ENCODE measurements at places on chromosomes 5 and 9.

GRCh38 chr9:88530051-88530450 lies 4.9 kb upstream of the NXNL2 start:
- DNase-seq, result no peak

- no peak for DNase-seq
Observed at GRCh38 chr5:110458313-110458712, 268.2 kb downstream of the TMEM232 start.

- no peak for DNase-seq
Observed at GRCh38 chr9:90903766-90904424, 102.3 kb downstream of the SYK start.

DNA sequence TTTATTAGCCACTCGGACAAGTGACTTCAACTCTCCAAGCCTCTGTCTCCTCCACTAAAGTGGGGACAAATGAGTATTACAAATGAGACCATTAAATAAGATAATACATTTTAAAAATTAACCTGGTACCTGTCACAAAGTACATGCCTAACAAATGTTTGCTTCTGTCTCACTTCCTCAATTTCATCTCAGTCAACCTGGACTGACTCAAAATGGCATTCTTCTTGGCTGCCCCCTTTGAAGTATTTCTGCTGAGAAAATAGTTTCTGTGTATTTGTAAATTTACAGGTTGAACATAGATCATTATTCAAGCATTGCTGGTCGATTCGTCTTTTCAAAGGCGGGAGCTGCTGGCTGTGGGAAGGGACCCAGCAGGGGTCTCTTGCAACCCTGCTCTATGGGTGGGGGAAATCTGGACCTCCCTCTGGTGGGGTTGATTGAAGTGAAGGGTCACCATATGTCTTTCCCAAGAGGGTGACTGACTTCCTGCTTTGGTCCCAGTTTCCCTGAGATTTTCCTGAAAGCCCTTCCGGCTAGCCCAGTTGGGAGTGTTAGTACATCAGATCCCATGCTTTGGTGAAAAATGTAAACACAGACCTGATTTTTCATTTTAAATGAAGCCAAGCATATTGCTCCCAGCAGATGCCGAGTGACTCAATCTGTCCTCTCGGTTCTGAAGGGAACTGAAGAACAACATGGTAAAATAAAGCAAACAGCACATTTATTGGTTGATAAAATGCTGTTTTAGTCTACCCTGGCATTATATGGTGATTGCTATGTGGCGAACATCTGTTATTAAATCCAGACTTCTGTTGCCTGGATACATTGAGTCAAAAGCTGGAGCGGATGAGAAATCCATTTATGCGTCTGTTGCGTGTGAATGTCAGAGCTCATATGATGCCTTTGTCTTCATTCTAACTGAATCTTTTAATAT lies 73.0 kb downstream of the KCNIP1 start:
- DNase-seq, result no peak

DNA sequence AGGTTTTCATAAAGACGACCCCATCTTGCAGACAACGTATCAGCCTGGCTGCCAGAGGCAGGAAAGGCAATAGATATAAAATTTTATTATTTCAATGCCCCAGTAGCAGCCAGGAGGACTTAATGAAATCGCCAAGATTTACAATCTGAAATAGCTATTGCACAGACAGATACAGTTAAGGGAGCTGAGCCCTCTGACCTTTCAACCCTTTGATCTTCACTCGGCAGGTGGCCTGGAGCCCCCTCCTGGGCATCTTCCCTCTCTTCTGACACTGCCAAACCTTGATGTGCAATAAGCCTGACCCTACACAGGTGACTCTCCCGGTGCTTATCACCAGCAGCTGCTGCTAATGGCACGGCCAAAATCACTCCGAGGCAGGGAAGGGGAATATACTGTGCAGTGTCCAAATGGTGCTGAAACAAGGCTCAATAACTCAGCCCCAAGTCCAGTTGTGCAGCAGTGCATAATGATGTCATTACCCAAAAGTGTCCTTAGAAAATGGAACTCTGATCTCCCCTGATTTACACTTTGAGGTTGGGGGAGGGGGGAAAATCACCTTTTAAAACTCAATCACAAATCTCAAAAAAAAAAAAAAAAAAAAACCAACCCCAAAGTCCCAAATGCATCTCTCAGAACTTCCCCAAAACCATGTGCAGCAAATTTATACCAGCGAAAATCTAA lies 242.0 kb downstream of the CRB2 start:
- DNase-seq, result no peak

GRCh38 chr5:130514984-130515690 lies 610.9 kb downstream of the CHSY3 start:
- no peak for DNase-seq

- DNase-seq, result no peak
Observed at GRCh38 chr5:60207040-60207439, 313.5 kb upstream of the PDE4D start.

DNA sequence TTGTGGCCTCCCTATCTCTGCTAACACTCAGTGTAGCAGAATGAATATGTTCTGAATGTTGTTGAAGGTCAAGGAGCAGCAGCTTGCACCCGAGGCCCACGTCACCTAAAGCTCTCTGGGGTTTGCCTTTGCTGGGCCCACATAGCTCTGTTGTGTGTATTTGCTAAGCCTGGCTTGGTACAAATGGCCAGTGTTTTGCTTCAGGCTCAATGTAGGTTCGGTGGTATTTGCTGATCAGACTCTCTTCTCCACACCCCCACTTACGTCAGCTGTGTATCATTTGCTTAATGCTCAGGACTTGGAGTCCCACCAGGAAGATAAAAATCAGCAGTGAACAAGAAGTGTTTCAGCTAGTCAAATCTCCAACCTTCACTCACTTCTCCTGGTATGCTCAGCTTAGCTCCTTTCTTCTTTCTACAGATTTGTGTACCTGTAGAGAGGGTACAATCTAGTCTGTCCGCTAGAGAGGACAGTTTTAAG lies 4.8 kb upstream of the RFESD start:
- no peak for DNase-seq

- no peak for DNase-seq
Observed at GRCh38 chr5:17340379-17340778, 122.9 kb downstream of the BASP1 start.

- no peak for DNase-seq
Observed at GRCh38 chr9:133687856-133688761, 50.0 kb downstream of the SARDH start.

- no peak for DNase-seq
Observed at GRCh38 chr5:179766726-179767455, 26.9 kb upstream of the LTC4S start.

DNA sequence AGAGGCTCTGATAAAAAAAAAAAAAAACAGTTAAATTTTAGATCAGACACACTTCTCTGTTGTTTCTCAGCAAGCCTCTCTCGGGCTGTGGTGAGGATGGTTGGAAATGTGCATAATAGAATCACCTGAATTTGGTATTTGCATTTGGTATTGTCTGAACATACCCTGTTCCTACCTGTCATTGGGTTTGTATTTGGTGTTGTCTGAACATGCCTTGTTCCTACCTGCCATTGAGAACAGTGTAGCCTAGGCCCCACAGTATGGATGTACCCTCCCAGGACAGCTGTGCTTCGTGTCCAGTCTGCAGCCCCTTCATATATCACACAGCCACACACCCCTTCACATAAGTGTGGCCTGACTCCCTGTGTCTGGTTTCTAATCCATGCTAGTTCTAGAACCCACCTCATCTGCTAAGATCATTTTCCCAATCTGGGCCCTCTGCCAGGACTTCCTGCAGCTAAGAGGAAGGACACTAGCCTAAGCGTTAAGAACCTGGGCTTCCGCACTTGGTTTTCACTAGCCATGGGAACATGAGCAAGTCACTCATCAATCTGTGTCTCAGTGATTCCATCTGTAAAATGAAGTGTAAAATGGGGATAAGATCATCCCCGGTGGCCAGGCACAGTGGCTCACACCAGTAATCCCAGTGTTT lies 49.2 kb downstream of the ITGA2 start:
- no peak for DNase-seq

GRCh38 chr5:153517241-153517611 lies 26.8 kb downstream of the GRIA1 start:
- no peak for DNase-seq

GRCh38 chr9:13570068-13570974 lies 290.8 kb upstream of the MPDZ start:
- DNase-seq, result no peak

DNA sequence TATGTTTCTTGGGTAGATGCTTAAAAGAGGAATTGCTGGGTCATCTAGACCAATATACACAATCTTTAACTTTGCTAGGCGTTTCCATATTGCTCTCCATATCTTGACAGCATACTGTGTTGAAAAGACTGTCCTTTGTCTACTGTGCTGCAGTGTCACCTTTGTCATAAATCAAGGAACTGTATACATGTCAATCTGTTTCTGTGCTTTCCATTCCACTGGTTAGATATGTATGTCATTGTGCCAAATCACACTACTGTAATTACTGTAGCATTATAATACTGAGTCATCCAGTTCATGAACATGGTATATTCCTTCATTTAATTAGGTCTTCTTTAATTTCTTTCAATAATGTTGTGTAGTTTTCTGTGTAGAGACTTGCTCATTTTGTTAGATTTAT lies 149.7 kb upstream of the RASGRF2 start:
- no peak for DNase-seq

GRCh38 chr9:34430843-34431437 lies 27.4 kb downstream of the FAM219A start:
- DNase-seq, result no peak

GRCh38 chr5:14706615-14707021 lies 42.1 kb downstream of the OTULIN start:
- DNase-seq, result no peak

- no peak for DNase-seq
Observed at GRCh38 chr5:157214861-157215513, 34.3 kb downstream of the ITK start.

DNA sequence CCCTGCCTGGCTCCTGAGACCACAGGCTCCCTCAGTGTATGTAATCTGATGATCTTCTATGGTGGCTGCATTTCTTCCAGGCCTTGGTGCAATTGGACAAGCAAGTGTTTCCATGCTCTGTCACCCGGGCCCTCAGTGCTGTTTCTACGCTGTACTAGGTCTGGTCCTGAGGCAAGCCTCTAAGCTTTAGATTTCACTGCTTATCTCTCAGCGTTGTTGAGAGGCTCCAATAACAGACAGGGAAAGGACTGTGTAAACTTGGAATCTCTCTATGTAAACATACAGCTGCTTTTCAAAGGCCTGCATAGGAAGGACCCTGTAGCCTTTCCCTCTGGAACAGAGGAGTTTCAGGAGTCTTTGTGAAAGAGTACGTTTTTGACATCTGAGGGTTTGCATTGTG lies 38.6 kb upstream of the NFIB start:
- DNase-seq, result no peak

GRCh38 chr5:135375040-135375793 lies 23.8 kb downstream of the MACROH2A1 start:
- DNase-seq, result no peak

- no peak for DNase-seq
Observed at GRCh38 chr5:127486471-127486870, 31.0 kb upstream of the PRRC1 start.

DNA sequence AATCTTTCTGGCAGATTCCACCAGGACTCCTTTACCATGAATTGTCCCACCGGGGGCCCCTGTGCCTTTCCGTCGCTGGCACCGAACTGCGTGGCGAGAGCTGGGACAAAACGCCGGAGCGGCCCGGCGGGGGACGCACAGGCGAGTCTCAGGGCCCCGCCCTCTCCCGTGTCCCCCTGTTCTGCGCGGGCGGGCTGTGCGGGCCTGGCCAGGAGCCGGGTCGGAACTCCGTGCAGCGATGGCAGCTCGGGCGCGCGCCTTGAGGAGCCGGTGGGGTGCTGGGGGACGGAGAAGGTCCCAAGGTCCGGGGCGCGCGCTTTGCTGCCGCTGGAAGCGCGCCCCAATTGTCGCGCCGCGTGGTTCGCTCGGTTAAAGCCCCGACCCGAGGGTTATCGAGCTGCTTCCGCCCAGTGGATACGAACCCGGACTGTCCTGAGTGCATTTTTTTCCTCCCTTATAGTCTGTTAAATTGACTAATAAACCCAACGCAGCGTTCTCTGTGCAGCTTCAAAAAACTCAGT lies 125.3 kb downstream of the TMEM174 start:
- DNase-seq, result no peak

DNA sequence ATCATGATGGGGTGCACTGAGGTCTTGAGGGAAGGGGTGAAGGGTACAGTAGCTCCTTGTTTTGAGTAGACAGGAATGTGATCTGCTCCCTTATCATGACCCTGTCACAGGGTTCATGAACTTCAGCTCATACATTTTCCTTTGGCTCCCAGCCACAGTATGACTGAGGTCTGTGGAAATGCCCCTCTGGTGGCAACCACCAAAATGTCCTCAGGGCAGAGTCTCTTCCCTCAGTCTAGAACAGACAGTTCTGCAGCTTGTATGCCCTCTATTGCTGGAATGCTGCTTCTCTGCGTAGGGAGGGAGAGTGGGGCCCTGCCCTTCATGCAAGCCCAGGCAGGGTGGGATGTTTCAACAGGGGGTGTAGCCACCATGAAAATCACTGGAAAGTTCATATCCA lies 53.8 kb upstream of the SNCAIP start:
- DNase-seq, result no peak

DNA sequence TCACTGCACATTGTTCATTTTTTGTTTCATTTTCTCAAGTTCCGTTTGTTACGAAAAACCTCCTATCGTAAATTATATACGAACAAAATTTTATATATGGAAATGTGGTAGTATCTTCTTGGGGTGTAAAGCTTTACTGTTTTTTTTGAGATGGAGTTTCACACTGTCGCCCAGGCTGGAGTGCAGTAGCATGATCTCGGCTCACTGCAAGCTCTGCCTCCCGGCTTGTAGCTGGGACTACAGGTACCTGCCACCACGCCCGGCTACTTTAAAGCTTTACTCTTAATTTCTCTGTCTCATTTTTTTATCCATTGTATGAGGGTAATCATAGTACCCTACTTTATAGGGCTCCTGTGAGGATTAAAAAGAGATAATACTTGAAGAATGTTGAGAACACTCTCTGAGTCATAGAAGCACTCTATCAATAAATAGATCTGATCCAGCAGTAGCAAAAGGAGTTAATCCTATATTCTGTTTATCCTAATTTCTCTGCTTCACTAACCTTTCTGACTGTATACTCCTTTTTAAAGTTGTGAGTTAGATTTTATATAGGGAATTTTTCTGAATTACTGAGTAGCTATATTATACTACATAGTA lies 5.6 kb upstream of the LRRC70 start:
- DNase-seq, result no peak

GRCh38 chr5:134637116-134637721 lies 4.6 kb upstream of the SAR1B start:
- DNase-seq, result no peak

GRCh38 chr5:76223696-76224095 lies 140.5 kb downstream of the SV2C start:
- DNase-seq, result no peak
